ENCODE measurements at places on chromosomes 2 and 18. TPM values are rescaled to one million over a fixed set of nuclear protein-coding genes. Genes with fewer than 3 reads are reported as not detected.

DNA sequence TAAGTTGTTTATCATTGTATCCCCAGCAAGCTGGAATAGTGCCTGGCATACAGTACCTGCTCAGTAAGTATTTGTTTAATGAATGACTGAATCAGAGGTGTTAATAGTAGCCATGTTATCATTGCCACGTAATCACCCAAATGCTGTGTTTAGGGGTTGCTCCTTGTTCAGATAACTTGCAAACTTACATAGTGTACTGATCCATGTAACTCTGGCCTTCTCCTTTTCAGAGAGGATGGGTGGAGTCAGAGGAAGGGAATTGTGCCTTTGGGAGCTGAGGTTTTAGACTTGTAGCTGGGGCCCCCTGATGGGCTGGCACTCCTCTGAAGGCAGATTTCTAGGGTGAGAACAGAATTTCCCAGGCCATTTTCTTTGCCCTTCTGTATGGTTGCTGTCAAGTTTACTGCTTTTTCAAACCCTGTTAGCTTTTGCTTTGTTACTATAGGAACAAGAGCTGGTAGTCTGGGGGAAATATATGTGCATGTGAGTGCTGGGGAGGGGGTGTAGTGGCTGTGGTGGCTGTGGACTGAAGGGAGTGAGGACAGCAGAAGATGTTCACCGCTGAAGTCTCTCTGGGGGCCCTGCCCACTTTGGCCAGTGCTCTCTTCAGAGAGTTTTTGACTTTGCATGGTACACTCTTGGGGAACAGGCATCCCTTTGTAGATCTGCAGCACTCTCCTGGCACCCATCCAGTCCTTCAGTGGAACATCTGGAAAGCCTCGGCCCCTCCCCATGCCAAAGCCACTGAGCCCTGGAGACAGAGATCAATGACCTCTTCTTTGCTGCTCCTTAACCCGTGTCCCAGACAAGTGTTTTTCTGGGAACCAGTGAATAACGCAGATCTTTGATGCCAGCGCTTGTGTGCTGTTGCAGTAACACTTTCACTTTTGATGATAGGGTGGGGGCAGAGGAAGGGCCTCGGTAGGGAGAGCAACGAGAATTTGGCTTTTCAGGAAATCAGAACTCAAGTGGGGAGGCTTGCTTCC lies 209.0 kb downstream of the PRKCE start:
- peak; percentile 86 for DNase-seq

- DNase-seq = no peak
These were observed 97.1 kb upstream of the CELF4 start for GRCh38 chr18:37662546-37663339.

DNA sequence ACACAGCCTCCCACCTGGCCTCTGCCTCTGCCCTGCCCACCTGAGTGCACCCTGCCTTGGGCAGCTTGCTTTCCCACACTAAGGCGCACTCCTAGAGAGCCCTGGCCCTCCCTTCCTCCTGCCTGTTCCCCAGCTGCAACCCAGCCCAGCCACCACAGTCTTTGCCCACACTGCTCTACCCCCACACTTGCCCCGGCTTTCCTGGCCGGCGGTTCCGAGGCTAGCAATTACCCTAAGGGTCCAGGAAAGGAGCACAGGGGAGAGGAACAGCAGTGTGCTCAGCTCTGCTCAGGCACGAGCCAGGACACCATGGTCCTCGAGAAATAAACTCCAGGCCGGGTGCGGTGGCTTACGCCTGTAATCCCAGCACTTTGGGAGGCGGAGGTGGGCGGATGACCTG lies 237.8 kb upstream of the RAB6C start:
- DNase-seq = no peak

- no peak for DNase-seq
These were observed 133.7 kb downstream of the SMAD7 start for GRCh38 chr18:48817021-48817461.

DNA sequence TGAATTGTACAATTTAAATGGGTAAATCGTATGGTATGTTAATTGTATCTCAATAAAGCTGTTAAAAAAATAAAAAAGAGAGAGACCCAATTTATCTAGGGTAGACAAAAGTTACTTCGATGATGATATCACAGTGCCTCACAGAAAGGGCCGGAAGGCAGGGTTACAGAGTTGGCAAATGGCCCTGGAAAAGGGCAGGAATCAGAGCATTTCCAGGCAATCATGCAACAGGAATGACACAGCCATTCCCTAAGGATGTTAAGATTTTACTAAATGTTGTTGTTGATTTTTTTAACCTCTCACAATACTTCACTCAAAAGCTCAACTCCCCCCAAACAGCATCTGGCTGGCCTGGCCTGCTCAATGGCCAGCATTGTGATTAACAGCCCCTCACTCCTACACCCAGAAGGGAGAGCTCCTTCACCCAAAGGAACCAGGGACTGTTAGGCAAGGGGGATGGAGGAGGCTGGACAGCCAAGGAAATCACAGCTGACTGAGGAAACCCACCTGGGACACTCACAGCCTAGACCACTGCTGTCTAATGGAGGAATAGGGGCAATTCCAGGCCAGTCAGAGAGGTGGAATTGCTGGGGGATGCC lies 7.7 kb upstream of the SP100 start:
- peak; percentile 82 for DNase-seq

DNA sequence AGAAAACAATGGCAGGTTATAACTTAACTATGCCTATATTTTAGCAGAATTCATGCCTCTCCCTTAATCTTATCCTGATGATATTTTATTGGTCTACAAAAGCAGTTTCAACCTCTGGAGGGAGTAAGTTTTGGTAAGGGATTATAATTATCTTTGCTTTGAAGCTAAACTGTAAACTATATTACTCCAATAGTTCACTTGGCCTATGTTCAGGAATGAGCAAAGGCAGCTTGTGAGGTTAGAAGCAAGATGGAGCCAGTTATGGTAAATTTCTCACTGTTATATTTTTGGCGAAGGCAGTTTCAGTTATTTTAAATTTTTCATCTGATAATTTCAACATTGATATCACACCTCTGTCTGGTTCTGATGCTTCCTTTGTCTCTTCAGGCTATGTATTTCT lies 192.5 kb upstream of the RGPD4 start:
- DNase-seq = no peak

DNA sequence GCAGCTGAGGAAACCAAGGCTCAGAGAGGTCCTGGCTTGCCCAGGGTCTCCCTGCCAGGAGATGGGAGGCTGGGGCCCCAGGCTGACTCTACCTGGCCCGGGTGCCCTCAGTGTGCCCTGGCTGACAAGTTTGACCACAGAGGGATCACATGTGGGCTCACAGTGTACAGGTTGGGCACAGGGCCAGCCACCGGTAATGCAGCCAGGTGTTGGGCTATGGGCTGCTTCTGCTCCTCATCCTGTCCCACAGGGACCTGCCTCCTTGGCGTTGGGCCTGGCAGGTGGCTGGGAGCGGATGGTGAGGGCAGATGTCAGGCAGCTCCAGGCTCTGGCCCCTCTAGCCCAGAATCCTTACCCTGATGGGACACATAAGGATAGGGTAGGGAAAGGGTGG lies 250.5 kb downstream of the LOXHD1 start:
- no peak for DNase-seq

DNA sequence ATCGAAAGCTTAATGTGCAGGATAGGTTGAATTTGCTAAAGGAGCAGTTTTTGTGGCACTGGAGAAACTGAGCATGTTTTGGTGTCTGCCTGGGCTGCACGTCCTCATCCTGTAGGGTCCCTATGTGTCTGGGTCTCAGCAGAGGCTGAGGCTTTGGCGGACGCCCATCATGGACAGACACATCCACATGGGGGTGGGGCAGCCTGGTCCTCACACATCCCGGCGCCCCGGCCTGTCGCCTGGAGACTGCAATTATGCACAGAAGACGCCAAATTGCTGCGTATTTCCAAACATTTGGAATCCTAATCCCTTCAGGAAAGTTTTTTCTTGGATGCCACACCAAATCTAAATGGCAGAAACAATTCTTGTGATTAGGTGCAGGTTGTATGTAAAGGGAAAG lies 128.2 kb upstream of the TWIST2 start:
- DNase-seq = no peak

DNA sequence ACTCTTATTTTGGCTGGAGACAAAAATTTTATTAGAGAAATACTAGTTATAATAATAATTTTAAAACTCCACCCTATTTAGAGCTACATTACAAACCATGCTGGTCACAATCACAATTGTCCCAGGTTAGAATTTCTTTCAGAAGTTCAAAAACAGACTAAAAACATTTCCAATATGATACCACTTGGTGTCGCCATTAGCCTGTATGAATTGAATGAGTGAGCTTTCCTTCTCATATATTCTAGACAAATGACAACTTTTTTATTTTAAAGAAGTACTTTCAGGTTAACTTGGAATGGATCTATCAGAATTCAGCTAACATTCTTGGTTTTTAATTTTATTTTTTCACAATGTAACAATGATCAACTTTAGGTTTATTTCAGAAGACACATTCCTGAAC lies 48.0 kb downstream of the SERPINB8 start:
- no peak for DNase-seq

- DNase-seq = peak; percentile 55
These were observed 4.4 kb downstream of the LIPG start for GRCh38 chr18:49566217-49566770.

- no peak for DNase-seq
These were observed 26.8 kb upstream of the NABP1 start for GRCh38 chr2:191650896-191651773.

DNA sequence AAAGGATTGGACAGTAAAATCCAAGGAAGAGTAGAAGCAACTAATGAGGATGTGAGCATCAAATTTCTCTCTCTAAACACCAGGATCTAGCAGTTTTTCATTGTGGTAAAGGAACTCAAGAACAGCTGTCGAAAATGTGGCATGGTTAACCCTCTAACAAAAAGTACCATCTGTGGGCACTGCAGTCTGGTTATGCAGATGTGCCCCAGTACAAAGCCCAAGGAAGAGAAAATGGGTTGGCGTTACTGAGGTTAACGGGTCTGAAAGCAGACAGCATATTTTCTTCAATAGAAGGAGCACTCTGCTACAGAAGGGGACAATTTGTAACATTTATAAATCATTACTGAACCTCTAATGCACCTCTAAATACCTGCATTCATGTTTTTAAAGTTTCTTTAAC lies 253.0 kb upstream of the HNRNPA3 start:
- no peak for DNase-seq

DNA sequence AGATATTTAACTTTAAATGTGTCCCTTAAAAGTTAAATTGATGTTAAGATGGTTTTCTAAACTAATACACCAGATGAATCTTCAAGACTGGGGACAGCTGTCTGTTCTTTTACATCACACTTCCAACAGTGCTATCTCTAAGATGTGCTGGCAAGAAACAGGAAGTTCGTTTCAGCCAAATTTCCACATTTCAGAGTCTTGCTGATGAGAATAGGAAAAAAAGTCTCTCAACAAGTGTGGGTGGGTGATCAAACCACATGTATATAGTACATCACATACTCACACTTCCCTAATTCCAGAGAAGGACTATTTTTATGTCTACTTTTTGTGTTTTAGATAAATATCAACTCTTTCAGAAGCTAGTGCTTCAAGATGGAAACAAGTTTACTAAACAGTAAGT lies 1712.8 kb upstream of the TMEFF2 start:
- DNase-seq = no peak

- DNase-seq = no peak
These were observed 163.8 kb downstream of the FAM210A start for GRCh38 chr18:13562494-13563029.

DNA sequence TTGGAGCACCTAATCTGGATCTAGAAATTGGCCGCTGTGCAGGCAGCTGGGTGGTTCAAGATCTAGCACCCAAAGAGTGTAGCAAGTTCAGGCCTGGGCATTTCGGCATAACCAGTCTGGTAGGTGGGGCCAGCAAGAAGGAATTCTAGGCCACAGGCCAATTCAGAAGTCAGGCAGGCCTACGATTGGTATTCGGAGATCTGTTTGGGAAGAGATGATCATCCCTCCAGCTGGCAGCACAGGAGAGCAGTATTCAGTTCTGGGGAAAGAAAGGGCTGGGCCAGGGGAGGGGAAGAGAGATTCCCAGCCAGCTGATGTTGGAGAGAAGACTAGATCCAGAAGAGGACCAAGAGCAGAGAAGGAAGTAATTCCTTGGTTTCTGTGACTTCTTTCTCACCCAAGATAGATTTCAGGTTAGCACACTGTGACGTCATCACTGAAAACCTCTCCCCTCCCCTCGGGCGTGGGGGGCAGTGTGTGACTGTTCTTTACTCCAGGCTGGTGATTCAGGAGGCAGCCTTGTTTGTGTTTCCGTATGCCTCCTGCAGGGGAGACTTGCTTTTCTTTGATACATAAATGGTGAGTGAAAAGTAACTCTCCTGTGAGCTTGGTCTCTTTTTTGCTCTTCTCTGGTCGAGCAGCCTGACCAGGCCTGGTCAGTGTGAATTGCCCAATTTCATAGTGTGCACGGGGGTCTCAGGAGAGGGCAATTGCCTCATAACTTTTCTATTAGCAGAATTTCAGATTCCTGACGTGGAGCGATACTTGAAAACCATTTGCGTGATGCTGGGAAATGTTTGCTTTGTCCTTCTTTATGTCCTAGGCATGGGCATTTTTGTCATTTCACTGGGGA lies 61.1 kb downstream of the MEIS1 start:
- DNase-seq = peak; percentile 88

DNA sequence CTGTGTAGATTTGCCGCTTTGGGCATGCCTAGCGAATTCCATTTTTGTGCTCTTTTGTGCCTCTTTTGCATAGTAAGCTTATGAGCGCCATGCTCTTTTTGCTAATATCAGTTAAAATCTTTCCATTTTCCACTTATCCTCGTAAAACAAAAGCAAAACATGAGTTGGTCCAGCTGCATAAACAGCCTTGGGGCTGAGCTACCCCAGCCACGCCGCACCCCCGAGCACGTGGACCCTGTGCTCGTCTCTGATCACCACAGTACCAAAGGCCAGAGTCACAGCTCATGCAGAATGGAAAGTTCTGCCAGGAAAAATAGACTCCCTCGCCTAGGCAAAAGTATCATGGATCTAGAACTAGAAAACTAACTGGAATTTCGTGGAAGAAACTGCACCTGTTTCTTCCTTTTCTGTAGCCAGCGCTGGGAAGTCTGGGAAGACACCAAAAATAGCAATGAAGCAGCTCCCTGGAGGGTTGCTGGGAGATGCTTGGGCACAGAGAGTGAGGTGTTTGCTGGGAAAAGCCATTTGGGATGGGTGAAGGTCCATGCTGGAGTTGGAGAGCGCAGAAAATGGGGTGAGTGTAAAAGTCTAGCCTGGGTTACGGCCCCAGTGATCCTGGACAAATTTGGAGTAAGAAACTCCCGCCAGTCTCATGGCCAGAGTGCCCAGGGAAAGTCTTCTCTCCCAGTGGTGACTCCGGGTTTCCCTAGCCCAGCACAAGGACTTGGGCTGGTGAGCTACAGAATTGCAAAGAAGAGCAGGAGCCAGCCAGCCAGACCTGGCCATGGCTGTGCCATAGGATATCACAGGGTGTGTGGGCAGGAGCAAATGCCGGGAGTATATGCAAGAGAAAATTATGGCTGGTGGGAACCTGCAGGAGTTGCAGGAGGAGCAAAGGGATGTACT lies 218.4 kb downstream of the GBX2 start:
- DNase-seq = no peak

- DNase-seq = no peak
These were observed 52.3 kb downstream of the B3GNT2 start for GRCh38 chr2:62248226-62248625.

MAP2 gene
- total RNA-seq = 51.0 TPM

CTNNA2 gene
- not detected for total RNA-seq

TUBA3E gene
- total RNA-seq = not detected

CCDC138 gene
- 4.1 TPM for total RNA-seq

CAB39 gene
- 72.3 TPM for total RNA-seq

RNF25 gene
- 26.7 TPM for total RNA-seq

CCDC85A gene
- not detected for total RNA-seq

ALPI gene
- total RNA-seq = not detected

PLGLB1 gene
- 0.99 TPM for total RNA-seq
